ENCODE measurements at places on chromosomes 1 and 21.

- DNase-seq, result peak; percentile 70
These were observed 159.9 kb upstream of the HMCN1 start for GRCh38 chr1:185574139-185574875.

DNA sequence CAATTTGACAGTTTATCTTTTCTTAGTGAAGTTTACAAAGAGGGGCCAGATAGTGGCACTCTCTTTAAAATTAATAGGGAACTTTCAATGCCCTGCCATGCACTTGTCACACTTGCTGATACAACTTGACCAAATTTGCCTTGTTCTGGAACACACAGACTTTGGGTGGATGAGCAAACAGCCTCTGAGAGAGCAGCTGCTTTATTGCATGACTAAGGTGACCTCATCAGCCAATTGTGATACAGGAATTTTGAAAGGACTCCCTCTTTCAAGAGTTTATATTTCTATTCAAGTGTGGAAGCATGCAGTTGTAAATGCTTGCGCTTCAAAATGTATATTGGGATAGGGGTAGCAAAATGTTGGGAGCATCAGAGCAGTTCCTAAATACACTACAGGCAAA is 2.1 kb upstream of the RGS1 start:
- DNase-seq, result no peak

DNA sequence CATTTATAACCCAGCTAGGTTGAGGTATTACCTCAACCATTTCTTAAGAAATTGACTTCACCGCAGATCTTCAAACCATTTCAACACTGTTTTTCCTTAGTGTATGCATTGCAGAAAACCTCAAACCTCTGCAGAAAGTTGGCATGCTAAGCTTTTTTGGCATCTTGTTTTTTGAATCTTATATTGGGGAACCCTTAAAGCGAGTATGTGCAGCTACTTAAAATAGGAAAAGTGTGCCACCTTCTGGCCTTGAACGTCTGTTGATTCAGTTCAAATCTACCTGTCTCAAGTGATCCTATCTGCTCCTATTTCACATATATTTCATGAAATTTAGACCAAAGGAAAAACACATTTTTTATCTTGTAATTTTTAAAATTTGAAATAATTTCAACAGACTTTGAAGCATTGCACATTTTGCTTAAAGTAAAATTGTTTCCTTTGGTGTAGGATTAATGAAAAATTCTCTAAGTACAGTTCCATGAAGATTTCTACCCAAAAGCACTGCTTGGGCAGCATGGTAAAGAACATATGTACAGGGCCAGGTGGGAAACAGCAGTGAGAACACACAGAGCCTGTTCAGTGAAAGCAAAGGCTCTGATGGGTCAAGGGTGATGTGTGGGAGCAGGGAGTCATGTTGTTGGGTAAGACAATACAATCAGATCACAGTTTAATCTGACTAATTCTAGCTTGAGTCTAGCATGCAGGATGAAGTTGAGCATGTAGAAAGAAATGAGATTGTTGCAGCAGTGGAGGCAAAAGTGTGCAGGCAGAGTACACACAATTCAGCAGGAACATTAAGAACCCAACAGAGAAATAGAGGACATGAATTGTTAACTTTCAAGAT is 17.2 kb downstream of the HENMT1 start:
- DNase-seq, result peak; percentile 30

- no peak for DNase-seq
These were observed 8.5 kb downstream of the CYP4B1 start for GRCh38 chr1:46807046-46807972.

- DNase-seq, result no peak
These were observed 26.6 kb downstream of the DDAH1 start for GRCh38 chr1:85438353-85438752.

GRCh38 chr1:200302192-200302920 is 107.5 kb downstream of the ZNF281 start:
- DNase-seq, result no peak

GRCh38 chr1:173295995-173296394 is 88.9 kb upstream of the TNFSF4 start:
- DNase-seq, result no peak

GRCh38 chr1:83762039-83762365 is 236.9 kb downstream of the TTLL7 start:
- no peak for DNase-seq

GRCh38 chr1:212285685-212286555 is 710 bp downstream of the PPP2R5A start:
- DNase-seq, result no peak

- no peak for DNase-seq
These were observed 147.2 kb downstream of the CHD1L start for GRCh38 chr1:147389532-147390184.

DNA sequence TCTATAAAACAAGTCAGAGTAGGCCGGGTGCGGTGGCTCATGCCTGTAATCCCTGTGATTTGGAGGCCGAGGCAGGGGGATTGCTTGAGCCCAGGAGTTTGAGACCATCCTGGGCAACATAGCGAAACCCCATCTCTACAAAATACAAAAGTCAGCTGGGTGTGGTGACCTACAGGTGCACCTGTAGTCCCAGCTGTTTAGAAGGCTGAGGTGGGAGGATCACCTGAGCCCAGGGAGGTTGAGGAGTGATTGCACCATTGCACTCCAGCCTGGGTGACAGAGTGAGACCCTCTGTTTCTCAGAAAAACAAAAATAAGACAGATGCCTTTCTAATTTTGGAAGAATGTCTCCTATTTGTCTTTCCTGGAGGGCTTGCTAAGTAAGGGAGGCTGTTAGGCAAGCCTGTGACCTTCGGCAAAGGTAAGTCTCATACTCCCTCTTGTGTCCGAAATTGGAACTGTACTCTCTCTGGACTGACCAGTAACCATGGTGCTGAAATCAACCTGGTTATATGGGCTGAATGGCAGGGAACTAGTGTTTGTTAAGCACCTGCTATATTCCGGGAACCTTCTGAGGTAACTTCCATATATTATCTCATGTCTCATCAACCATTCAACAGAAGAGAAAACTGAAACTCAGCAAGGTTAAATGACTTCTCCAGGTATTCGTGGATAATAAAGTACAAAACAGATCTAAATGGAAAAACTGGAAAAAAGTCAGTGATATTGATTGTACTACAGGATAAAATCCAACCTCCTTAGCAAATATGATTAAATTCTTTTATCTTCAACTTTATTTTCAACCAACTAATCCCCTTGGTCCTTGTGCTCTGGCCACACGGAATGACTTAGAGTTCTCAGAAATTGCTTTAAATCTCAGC is 11.8 kb upstream of the RAB3B start:
- DNase-seq, result peak; percentile 64

GRCh38 chr1:59549903-59550302 is 253.0 kb downstream of the FGGY start:
- no peak for DNase-seq

DNA sequence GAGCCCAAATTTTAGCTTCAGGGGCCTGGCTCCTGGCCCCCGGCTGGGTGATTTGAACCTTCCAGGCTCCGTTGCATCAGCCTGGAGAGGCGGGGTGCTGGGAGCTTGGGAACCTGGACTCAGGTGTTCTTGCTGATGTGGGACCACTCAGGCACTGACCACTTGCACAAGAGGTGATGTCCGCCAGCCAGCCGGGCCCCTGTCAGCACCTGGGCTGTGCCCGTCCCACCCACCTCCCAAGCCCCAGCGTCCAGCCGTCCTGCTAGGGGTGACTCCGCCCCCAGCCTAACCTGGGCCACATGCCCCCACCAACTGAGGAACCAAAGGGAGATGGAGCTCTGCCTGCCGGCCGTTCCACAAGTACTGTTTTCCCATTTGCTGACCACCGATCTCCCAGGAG is 47.4 kb upstream of the ARHGEF16 start:
- DNase-seq, result no peak

GRCh38 chr1:243938208-243938607 is 88.2 kb upstream of the AKT3 start:
- no peak for DNase-seq

GRCh38 chr1:57086154-57086553 is 120.3 kb upstream of the C8B start:
- DNase-seq, result no peak

DNA sequence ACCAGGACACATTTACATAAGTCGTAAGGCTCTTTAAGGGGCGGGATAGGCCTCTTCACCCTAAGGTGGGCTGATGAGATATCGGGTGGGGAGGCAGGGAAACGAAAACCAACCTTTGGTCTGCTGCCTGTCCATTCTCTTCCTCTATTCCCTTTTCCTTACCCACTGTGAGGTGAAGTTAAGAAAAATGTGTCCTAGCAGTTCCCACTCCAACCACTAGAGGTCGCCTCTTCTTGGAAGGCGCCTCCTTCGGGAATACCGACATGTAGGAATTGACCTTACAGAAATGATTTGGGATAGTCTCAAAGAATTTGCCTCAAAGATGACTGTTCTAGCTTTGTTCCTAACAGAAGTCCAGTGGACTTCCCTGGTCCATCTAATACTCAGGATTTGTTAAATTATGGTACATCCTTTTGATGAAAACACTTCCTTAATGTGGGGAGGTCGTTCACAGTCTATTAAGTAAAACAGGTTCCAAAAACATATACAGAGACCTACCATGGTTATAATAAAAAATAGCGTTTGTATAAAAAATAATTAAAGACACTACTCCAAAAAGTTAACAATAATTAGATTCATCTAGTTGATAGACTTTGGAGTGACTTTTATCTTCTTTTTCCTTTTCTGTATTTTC is 14.1 kb downstream of the AZIN2 start:
- no peak for DNase-seq

GRCh38 chr1:222099746-222100145 is 357.9 kb upstream of the DUSP10 start:
- no peak for DNase-seq

DNA sequence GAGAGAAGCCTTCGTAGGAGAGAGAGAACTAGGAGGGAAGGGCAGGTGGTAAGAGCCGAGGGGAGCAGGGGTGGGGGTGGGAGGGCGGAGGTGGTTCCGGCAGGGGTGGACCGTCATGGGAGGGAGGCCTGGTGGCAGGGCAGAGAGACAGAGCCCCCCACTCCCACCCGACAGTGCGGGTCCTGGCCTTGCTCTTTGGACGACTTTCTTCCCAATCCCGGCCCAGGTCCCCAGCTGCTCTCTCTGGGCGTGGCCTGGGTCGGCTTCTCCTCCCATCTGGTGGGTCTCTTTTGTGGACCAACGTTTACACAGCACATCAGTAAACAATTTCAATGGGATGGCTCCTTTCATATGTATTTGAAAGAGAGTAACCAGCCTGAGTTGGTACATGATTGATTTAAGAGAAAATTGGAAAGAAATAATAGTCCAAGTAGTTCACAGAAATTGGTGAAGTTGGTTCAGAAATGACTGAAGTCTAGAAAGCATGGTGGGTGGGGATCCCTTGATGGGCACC is 56.9 kb downstream of the LDLRAD2 start:
- no peak for DNase-seq

GRCh38 chr1:182658055-182658454 is 26.3 kb downstream of the RGS8 start:
- DNase-seq, result no peak

- no peak for DNase-seq
These were observed 56.3 kb downstream of the GIPC2 start for GRCh38 chr1:78102082-78102481.

- peak; percentile 27 for DNase-seq
These were observed 648 bp downstream of the FAM76A start for GRCh38 chr1:27726173-27727044.

DNA sequence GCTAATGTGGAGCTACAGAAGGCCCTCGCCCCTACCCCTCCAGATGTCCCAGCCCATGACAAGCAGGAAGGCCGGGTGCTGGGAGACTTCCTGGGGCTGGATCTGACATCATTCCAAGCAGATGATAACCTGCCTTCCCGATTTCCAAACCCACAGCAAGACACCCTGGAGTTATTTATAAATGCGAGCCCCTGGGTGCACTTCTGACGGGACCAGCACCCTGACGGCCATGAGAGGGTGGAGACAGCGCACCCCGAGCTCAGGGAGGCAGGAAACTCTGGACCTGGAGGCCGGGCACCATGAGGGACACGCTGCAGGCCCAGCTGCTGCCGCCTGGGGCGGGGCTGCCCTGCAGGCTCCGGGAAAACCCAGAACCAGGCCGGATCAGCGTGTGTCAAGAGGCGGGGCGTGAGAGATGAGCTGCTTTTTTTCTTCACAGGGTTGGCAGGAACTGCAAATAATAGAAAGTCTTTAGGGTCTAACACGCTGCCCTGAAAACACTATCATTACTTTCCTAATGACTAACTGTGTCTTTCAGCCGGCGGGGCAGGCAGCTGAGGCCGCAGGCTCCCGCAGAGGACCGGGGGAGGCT is 2.5 kb upstream of the PCBP3 start:
- DNase-seq, result no peak

GRCh38 chr1:200985481-200985880 is 38.0 kb downstream of the KIF21B start:
- DNase-seq, result no peak

DNA sequence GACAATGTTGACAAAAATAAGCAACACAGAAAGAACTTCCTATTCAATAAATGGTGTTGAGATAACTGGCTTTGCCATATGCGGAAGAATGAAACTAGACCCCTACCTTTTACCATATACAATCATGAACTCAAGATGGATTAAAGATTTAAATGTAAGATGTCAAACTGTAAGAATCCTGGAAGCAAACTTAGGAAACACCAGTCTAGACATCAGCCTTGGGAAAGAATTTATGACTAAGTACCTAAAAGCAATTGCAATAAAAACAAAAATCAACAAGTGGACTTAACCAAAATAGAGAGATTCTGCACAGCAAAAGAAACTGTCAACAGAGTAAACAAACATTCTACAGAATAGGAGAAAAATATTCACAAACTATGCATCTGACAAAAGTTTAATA is 16.1 kb upstream of the CLDN8 start:
- DNase-seq, result no peak

DNA sequence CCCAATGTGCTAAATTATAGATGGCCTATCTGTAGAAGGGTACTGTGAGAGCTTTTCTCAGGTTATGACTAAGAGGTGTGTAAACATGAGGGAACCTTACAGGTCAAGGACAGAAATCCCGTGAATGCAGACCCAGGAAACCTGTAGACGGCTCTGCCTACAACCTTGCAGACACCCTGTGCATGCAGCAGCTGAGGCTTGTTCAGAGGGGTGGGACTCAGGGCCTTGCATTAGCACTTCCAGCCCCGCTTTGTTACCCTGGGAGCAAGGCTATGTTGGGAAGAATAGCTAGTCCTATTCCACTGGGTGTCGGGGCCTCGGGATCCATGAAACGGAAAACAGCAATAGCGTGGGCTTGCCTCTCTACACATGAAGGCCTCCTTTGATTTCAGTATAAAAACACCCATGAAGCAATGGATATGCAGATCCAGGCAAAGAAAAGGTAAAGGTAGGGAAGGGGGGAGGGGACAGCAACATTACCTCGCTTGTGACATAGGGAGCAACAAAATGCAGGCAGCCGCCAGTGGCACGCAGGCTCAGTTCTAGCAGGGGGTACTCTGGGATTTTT is 9.5 kb upstream of the NDUFS5 start:
- no peak for DNase-seq

Measured in retinal pigment epithelial cell (primary cell).